ENCODE measurements at places on chromosomes 1 and 21.

DNA sequence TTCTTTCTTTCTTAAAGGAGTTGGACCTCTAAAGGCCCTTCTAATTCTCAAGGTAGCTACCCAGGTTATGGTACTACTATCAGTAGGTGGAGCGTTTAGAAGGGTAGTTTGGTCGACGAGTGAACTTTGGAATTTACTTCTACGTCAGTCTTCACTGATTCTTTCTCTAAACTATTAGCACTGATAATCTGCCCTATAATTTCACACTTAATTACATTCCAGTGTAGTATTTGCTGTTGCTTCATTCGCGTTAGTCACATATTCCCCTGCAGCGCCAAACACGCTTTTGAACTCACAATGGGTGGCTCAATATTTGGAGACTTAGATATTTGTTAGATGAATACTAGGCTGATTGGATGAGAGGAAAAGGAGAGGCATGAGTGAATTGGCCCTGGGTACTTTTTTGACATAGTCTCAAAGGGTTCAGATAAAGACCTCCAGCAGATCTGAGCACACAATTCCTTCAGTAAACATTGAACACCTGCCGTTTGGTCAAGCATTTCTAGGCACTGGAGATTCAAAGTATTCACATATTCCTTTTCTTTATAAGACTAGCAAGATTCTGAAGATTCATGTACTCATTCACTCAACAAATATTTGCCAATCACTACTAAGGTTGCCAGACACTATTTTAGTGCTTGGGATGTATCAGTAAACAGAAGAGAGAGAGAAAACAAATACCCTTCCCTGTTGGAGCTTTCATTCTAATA, 929 bp upstream of the FOXJ3 start:
- peak; percentile 47 for DNase-seq

- peak; percentile 50 for DNase-seq
Observed at GRCh38 chr1:185719021-185719420, 15.2 kb upstream of the HMCN1 start.

DNA sequence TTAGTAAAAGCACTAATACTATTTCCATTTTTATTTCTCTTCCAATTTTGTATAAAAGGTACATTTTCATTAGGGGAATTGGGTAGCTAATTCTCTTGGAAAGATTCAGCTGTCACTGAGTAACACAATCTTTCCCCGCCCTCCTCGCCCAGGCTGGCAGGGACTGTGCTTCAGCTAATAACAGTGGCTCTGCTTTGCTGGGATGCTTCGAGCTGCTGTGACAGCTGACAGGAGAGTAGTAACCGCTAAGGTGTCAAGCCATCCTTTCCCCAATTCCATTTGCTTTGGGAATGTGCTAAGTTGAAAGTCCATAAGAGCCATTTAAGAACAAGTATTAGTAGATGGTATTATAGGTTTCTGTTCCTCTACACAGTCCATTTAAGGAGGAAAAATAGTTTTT, 106.7 kb upstream of the NRIP1 start:
- no peak for DNase-seq

DNA sequence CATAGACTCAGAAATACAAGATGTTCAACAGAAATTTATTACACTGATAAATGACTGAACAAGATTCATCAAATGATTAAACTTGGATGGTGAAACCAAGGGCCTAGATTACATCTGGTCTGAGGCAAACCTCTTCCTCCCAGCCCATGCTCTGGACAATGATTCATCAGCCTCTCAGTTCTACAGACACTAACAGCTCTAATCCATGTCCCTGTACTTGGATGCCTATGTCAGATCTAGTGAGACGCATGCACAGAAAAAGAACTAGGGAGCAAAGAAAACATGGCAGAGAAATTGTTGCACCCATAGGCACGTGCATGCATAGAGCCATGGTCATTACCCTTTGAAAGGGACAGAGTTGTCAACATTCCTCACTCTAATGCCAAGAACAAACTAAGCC, 250.1 kb downstream of the KCNH1 start:
- DNase-seq = no peak

GRCh38 chr1:115214098-115214497, 124.0 kb downstream of the NGF start:
- DNase-seq = no peak

DNA sequence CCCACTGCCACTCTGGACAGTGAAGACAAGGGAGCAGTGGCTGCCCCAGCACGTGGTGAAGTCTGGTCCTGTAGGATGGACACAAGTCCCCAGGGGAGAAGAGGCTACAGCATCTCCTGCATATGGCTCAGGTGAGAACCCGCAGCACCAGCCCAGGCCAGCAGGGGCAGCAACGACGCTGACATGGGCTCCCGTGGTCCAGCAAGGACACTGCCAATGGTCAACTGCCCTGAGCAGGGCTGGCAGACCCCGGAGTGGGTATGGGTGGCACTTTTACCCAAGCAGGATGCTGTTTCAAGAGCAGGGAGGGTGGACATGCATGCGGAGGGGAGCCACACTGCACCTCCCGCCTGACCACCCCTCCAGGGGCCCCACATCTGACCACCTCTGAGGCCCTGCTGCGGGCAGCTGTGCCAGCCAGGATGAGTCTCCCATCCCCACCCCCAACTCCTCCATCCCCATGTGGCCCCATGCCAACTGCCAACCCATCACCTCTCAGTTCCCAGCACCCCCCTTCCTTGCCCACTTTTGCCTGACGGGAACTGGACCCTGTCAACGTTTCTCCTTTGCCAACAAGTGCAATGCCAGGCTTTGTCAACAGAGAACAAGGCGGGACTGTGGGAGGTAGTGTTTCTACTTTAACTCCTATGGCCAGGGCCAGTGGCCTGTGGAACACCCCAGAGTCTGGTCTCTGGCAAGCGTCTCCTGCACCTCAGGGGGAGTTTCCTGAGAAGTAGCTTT, 8.6 kb downstream of the MORN1 start:
- DNase-seq = peak; percentile 15

GRCh38 chr1:111618081-111618480, 1.5 kb upstream of the RAP1A start:
- no peak for DNase-seq

- no peak for DNase-seq
Observed at GRCh38 chr1:82214606-82215005, 413.9 kb downstream of the ADGRL2 start.

- DNase-seq = no peak
Observed at GRCh38 chr1:84107955-84108354, 36.1 kb upstream of the PRKACB start.

DNA sequence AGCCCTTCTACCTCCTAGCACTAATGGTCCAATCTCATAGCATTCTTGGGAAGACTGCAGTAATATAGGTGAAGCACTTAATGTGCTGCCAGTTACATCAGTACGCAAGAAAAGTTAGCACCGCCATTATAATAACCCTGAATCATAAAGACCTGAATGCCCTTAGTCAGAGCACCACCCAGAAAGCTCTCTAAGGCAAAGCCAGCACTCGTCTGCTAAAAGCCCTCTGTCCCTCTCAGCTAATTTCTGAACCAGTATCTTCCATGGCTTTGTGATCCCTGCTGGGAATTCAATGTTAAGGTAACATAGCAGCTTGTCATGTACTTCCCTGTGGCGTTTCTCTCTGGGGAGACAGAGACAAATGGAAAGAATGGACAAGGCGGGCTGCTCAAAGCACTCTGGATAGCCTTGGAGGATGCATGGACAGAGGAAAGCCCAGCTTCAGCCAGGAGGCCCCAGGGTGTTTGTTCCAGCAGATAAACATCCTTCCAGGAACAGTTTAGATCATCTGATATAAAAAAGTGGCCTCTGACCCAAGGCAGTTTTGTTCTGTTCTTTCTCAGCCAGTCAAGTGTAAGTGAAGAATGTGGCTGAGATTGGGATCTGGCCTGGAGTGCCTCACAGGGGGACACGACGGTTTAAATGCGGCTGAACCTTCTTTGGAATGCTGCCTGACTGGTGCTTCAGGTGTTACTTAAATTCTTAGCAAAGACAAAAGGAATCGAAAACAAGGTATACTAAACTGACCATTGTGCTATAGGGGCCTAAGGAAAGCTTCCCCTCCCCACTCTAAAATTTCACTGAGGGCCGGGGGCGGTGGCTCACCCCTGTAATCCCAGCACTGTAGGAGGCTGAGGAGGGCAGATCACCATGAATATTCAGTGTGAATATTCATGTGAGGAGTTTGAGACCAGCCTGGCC, 58.1 kb upstream of the VTCN1 start:
- DNase-seq = no peak

DNA sequence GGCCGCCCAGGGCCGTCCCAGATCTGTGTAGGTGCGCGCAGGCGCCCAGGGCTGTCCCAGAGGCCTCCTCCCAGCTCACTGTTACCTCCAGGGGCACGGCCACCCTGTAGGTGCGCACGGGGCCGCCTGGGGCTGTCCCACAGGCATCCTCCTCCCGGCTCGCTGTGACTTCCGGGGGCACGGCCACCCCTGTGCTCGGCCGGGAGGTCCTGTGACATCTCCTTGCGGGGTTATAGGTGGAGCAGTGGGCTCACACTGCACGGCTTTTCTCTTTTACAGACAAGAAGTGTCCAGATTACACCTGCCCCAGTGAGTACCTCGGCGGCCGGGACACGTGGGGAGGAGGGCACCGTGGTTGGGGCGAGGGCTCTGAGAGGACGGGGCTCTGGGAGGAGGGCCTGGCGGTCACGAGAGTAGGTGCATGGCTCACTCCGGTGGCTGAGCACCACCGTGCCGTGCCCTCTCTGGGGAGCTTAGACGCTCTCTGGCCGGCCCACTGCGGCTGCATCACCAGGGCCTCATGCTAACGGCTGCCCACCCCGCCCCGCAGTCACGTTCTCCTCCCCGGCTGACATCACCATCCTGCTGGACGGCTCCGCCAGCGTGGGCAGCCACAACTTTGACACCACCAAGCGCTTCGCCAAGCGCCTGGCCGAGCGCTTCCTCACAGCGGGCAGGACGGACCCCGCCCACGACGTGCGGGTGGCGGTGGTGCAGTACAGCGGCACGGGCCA, 21.4 kb downstream of the COL6A1 start:
- DNase-seq = no peak

GRCh38 chr1:45884700-45885099, 81.3 kb downstream of the MAST2 start:
- DNase-seq = peak; percentile 62

DNA sequence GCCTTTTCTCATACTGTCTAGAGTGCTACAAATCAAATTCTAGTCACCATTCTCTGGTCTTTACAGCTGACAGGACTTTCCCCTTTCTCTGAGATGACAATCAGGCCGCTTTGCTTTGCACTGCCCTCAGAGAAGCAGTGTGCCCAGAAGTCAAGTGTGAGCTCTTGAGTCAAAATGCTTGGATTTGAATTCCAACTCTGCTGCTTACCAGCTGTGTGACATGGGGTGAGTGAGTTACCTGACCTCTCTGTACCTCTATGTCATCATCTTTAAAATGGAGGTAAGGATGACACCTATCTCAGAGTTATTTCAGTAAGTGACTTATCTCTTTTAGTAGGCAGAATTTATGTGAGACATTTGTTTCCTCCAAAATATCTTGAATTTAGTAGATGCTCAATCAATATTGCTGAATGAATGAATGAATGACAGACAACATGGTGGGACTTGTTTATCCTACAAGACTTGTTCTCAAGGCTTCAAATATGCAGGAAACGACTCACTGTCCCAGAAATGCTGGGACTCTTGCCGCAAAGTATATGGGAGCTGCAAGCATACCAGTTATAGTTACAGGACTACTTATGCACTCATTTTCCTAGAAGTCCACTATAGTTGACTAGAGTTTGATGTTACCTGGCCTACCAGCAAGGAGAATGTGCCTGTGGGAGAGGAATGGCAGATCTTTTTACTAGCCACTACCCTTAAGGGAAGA, 38.1 kb upstream of the A3GALT2 start:
- DNase-seq = no peak

GRCh38 chr1:19070891-19071621, 114.6 kb upstream of the IFFO2 start:
- no peak for DNase-seq

- DNase-seq = no peak
Observed at GRCh38 chr1:238653693-238654321, 732.6 kb upstream of the CHRM3 start.

DNA sequence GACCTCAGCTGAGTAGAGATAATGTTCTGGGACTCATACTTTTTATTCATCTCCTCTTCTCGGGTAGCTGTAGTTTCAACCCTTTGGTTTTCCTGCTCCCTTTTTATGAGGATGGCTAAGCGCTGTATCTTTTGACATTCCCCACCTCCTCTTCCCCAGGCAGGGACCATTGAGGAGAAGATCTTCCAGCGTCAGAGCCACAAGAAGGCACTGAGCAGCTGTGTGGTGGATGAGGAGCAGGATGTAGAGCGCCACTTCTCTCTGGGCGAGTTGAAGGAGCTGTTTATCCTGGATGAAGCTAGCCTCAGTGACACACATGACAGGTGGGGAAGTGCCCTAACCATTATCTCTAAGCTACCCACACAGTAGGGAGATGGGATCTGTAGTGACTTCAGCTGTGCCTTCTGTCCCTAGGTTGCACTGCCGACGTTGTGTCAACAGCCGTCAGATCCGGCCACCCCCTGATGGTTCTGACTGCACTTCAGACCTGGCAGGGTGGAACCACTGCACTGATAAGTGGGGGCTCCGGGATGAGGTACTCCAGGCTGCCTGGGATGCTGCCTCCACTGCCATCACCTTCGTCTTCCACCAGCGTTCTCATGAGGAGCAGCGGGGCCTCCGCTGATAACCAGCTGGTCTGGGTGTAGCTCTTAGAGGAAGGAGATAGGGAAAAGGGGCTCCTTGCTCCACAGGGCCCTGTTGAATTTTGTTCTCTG, 25.6 kb downstream of the LRRC41 start:
- no peak for DNase-seq

- no peak for DNase-seq
Observed at GRCh38 chr1:154837672-154838171, 32.4 kb downstream of the KCNN3 start.
